ENCODE measurements at places on chromosomes 16 and 17.

GRCh38 chr17:33972763-33973162 is 282.3 kb upstream of the CCL2 start:
- no peak for DNase-seq

DNA sequence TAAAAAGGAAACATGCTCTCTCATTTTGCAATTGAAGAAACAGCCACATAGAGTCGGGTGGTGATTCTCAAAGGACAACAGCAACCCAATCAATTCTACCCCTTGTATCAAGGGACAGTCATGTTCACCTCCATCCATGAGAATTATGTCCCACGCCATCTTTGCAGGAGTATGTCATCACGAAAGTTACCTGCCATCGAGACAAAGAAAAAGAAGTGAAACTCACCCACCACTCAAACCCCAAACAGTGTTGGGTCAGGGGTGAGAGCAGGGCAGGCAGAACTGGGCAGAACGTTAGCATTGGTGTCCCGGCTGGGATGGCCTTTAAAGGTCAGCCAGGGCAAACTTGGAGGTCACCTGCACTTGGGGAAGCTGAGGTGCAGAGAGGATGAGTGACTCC is 24.2 kb upstream of the HNF1B start:
- DNase-seq: no peak

DNA sequence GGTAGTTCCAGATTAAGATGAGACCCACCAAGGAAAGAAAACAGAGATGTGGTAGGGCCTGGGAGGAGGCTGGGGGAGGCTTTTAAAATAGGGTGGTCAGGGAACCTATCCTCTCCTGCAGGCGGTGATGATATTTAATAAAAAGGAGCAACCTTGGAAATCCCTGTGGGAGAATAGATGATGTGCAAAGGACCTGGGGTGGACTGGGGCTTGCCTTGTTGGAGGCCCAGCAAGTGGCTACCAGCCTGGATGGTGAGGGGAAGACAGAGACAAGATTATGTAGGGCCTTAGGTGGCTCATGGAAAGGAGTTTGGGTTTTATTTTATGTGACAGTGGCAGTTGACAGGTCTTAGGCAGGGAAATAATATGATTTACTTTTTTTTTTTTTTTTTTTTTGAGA is 1.8 kb downstream of the POLR3E start:
- DNase-seq: no peak

- peak; percentile 46 for DNase-seq
These were observed 15.4 kb downstream of the CD7 start for GRCh38 chr17:82301916-82302567.

GRCh38 chr16:80175011-80175410 is 365.8 kb upstream of the DYNLRB2 start:
- DNase-seq: no peak

- DNase-seq: no peak
These were observed 17.7 kb downstream of the RAI1 start for GRCh38 chr17:17698869-17699351.

DNA sequence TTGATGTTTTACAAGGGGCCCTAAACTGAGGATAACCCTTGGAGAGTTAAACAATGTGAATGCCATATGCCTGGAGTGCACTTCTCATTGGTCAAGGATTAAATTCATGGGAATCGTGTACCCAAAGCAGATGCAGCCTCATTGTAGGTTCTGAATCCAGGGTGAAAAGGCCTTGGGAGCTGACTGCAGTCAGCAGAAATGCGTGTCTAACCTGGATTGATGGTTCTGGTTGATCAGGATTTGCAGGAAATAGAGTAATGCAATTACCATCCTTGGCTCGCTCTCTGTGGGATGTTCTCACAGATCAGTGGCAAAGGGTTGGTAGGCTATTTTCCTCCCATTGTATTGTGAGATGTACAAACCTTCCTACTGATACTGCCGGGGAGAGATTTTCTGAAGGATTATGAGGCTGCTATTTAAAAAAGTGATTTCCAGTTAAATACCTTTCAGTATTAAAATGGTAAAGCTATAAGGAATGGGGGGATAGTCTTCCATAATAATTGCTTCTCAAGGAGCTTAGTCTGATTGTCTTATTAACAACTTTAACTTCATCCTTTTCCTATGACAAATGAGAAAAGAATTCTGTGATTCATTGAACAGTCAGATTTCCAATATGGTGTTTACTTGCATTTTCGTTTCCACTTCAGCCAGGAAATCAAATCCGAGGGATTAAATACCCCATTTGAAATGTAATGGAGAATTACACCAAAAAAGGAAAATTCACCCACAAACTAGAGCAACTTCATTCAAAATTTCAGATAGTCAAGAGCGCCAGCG is 1028.1 kb upstream of the EEF2KMT start:
- no peak for DNase-seq

DNA sequence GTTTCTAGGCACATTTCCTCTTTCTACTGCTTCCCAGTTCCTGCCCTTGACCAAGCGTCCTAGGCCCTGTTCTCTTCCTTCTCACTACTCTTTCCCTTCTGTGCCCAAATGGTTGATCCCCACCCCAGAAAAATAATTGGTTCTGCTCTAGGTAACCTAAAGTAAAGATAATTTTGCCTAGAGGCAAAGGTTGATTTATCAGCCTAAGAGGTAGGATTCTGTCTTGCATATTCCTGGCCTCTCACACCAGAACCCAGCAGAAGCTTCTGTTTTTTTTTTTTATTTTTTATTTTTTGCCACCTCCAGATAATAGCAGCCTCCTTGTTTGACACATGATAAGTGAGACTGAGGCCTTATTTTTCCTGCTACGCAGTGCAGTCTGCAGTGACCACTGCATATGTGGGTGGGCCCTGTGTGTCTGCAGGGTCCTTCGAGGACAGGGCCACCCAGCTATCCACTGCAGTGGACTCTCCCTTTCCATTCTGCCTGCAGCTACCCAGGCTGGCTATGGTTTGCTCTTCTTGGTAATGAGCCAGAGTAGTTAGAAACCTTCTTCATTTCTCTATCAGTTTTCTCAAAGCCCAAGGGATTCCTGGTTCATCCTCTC is 701 bp downstream of the PIPOX start:
- no peak for DNase-seq

GRCh38 chr17:75416006-75416405 is 10.5 kb upstream of the GRB2 start:
- DNase-seq: no peak

GRCh38 chr17:13509527-13509926 is 92.2 kb downstream of the HS3ST3A1 start:
- no peak for DNase-seq

Data from CD4-positive, alpha-beta T cell treated with Interleukin-1 beta for 1 hour (primary cell).